Right hindlimb (tissue), 1 donor: ENCODE measurements at places on chromosomes 12 and 14.

GRCh38 chr12:48542300-48542928 is 17.0 kb downstream of the OR8S1 start:
- DNase-seq: no peak

DNA sequence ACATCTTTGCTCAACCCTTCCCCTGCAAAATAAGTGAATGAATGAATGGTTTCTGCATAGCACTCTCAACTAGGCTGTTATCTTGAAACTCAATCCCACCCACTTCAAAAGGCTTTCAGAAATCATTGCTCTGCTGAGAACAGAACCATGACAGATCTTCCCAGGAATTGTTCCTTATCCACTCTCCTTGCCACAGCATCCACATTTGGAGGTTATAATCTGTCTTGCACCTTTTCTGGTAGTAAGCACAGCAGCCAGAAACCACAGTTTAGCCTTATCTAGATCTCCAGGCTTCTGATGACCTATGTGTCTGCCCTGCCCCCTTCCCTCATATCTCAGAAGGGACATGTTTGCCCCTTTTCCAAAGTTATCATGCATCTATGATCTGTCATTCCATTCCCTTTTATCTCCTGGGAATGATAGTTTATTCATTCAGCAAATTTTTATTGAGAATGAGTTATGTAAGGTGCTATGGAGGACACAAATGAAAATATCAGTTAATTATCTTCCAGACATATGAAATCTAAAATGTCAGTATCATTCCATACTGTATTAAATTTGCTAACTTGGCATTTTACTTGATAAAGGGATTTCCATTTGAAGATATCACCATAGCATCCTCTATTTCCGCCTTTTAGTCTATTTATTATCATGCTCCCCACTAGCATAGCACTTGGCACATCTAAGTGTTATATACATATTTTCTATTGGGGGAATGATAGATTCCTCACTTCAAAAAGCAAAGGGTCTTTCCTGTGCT is 21.4 kb downstream of the LGR5 start:
- DNase-seq: no peak

- no peak for DNase-seq
Observed at GRCh38 chr12:119994892-119995658, 6.0 kb downstream of the BICDL1 start.

DNA sequence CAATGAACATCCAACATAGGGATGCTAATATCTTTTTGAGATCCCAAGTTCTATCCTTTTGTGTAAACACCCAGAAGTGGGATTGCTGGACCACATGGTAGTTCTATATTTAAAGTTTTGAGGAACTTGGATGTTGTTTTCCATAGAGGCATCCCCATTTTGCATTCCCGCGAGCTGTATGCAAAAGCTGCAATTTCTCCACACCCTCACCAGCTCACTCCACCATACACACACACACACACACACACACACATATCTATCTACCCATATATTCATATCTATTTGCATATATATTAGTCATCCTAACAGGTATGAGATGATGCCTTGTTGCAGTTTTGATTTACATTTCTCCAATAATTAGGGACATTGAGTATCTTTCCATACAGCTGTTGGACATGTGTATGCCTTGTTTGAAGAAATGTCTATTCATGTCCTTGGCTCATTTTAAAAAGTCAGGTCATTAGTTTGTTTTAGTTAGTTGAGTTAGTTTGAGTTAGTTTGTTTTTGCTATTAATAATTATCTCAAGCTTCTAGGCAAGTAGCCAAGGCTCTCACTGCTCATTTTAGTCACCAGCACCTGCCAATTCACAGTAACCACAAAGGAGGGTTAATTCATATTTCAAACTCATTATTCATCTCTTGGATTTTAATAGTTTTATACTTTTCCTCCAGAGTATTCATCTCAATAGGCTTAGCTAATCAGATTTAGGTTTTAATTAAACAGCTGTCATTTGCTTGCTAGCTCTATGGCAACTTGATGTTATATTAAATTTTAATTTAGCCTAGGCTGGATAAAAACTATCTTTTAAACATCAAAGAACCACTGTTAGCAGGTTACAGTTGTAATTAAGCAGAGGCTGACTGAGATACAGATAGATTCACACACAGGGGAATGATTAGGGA is 1435.9 kb upstream of the TMEM132C start:
- DNase-seq: no peak

GRCh38 chr12:120851444-120851843 is 52.7 kb downstream of the SPPL3 start:
- no peak for DNase-seq

DNA sequence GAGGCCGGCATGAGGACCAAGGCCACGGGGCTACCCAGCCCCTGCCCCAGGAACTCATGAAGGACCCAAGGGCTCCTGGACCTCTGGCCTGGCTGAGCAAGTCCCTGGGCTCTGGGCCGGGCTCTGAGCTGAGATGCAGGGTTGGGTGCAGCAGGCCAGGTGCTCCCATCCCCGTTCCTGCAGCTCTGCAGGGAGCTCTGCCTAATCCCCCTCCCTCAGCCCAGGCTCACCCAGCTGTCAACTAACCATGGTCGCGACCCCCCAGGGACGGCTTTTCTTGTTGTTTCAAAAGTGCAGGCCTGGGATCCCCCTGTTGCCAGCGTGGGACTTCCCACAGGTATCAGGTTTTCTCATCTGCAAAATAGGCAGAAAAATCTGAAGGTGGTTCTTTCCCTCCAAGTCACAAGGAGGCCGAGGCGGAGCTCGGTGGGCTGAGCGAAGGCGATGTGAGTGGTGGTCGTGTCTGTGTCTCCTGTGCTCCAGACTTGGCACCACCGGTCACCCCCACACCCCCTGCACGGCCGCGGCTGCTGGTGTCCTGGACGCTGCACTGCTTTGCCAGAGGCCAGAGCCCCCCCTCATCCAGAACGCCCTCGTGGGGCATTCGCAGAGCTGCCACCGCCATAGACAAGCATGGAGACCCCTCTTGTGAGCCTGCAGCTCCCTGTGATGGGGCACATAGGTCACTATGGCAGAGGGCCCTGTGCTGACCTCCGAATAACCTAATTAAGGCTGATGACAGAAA is 22.5 kb upstream of the GALNT9 start:
- no peak for DNase-seq

- DNase-seq: no peak
Observed at GRCh38 chr14:54687750-54688119, 120.8 kb downstream of the SAMD4A start.

DNA sequence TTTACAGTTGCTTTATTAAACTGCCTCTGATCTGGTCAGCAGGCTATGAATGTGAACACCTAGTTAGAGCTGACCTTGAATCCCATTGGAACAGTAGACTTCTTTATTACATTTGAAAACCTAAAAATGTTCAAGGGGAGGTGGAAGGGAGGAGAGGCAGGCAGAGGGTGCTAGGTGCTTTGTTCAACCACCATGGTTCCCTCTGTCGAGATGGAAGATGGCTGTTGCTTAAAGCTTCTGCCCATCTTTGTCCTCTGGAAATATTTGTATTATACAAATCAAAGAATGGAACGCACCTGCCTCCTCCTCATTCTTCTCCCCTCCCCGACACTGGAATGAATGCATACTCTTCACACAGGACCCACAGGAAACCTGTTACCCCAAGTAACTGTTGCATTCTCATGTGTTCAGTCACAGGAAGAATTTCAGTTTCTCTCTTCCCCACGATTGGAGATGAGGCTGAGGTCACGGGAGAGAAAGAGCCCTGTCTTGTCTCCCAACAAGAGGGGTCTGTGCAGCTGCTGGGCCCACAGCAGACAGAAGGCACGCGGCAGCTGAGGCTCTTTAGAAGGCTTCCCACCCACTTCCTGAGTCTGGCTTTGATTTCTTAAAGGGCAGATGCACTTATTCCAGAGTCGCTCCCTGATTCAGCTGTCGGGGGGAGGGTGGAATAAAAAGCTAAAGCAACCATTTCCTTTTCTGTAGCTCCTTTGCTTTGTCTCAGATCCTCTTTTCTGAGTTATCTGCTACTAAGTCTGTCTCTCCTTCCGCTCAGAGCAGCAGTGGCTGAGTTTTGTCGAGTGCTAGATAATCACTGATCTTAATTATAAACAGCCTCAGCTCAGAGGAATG is 217.9 kb upstream of the BTG1 start:
- DNase-seq: peak; percentile 80

GRCh38 chr12:105600911-105601545 is 270.5 kb downstream of the C12orf75 start:
- DNase-seq: no peak

DNA sequence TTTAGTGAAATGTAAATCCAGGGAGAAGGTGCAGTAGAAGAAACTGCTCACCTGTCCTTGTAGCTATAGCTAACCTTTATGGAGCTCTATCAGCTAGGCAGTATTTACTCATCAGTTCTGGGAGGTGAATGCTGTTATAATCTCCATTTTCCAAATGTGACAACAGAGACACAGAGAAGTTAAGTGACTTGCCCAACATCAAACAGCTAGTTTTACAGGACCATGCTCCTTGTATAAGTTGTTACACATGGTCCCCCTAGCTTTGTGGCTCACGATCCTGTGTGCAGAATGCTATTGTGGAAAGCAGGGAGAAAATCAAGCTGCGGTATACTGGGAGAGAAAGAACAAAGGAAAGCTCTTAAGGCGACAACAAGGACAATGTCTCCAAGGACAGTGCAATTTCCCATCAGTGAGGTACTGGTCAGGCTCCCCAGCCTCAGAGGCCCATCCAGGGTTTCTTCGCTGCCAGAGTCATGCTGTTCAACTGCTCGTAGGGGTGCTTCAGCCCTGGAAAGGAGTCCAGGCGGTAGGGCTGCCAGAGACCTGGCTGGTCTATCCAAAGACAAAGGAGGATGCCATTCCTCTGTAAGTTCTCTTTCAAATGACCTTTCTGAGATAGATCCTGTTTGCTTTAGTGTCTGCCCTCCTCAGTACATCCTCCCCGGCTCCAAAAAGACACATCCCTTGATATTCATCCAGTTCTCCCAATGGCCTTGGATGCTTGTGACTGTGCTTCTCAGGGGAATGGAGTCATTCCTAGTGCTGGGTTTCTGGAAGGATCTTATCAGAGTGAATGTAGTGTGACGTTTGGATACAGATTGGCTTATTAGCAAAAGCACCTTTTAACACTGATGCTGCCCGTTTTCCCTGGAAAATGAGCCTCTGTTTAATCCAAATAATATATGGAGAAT is 95.5 kb downstream of the ARF6 start:
- no peak for DNase-seq

DNA sequence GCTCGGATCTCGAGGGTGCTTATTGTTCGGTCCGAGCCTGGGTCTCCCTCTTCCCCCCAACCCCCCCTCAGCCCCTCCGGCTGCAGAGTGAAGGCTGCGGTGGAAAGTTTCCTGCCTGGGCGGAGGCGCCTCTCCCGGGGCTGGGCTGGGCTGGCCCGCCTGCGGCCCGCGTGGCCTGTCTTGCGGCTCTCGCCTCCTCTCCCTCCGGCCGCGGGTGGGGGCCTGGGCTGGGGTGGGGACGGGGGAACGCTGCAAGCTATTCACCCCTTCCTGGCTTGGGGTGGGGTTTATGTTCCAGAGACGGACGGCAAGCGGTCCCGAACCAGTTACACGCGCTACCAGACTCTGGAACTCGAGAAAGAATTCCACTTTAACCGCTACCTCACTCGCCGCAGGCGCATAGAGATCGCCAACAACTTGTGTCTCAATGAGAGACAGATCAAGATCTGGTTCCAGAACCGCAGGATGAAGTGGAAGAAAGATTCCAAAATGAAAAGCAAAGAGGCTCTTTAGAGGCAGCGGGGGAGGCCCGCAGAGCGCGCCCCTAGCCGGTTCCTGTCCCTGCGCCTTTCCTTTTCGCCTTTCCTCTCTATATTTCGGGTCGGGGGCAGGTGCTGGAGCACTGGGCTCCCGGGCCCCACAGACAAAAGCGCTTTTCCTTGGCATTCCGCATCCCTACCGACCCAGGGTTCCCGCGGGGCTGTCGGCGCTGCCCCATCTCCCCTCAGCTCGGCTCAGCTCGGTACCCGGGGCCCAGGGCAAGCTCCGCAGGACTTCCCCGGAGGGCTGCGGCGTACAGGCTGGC is 1.3 kb downstream of the HOXC5 start:
- DNase-seq: peak; percentile 75

GRCh38 chr12:116125956-116126566 is 151.4 kb downstream of the MED13L start:
- DNase-seq: no peak

- no peak for DNase-seq
Observed at GRCh38 chr12:24950231-24950834, 1.4 kb upstream of the BCAT1 start.
